ENCODE measurements at places on chromosomes 3 and 15. TPM values are rescaled to one million over a fixed set of nuclear protein-coding genes. Genes with fewer than 3 reads are reported as not detected.
A peak's percentile ranks its signal among the peaks of the same experiment; 100 is the strongest.

Gene GOLGA6B
- total RNA-seq, result not detected

Gene DNAH1
- total RNA-seq, result 6.5 TPM

Gene WDR72
- not detected for total RNA-seq

DNA sequence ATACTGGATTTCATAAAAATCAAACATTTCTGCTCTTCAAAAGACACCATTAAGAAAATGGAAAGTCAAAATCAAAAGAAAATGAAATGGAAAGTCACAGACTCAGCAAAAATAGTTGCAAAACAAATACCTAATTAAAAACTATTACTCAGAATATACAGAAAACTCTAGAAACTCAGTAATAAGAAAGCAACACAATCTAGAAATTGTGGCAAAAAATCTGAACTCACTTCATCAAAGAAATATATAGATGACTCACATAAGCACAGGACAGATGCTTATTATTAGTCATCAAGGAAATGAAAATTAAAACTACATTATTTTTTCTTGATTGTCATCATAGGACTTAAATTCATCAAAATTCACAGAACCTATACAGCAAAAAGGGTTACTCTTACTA lies 430.0 kb downstream of the SHQ1 start:
- no peak for ATAC-seq

Gene ZNF774
- 1.2 TPM for total RNA-seq

Gene LYSMD4
- total RNA-seq, result 7.6 TPM

DNA sequence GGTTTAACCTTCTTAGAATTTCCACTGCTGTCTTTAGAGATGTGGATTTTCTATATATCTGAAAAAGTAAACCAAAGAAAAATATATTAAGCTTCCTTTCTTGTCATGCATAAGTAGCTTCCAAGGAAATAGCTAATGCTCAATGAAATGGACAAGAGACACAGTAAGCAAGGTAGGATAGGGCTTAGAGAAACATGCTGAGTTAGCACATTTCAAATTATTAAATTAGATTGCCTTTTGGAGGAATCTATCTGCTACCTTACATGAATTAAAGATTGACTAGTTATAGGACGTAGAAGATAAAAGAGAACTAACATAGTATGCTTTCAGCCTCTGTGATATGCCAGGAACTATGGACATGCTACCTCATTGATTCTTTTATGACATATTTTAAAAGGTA lies 824.6 kb downstream of the TUSC7 start:
- no peak for ATAC-seq

DNA sequence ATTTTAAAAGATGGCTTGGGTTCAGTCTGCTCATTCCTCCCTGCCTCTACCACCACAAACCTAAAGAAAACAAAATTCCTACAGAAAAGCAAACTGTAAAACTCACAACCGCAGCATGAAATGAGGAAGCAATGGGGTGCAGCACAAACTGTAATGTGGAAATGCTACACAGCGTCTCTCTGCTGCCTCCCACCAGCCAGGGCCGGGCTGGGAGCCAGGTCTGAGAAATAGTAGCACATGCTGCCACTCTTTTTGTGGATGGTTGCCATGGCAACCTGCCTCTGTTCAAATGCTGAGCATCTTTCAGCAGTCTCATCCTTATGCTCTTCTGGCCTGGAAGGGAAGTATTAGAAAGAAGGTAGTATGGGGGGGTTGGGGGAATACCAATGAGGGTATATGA lies 55.4 kb downstream of the EOMES start:
- peak; percentile 58 for ATAC-seq

Gene ALPK3
- total RNA-seq, result 23.1 TPM

Gene ADAMTS7
- 9.7 TPM for total RNA-seq

Gene ZKSCAN7
- total RNA-seq, result 3.5 TPM

GRCh38 chr3:30602946-30603345 lies 3.5 kb upstream of the TGFBR2 start:
- no peak for ATAC-seq

GRCh38 chr3:150439657-150440056 lies 31.6 kb downstream of the TSC22D2 start:
- no peak for ATAC-seq

Gene PLA1A
- 0.50 TPM for total RNA-seq

DNA sequence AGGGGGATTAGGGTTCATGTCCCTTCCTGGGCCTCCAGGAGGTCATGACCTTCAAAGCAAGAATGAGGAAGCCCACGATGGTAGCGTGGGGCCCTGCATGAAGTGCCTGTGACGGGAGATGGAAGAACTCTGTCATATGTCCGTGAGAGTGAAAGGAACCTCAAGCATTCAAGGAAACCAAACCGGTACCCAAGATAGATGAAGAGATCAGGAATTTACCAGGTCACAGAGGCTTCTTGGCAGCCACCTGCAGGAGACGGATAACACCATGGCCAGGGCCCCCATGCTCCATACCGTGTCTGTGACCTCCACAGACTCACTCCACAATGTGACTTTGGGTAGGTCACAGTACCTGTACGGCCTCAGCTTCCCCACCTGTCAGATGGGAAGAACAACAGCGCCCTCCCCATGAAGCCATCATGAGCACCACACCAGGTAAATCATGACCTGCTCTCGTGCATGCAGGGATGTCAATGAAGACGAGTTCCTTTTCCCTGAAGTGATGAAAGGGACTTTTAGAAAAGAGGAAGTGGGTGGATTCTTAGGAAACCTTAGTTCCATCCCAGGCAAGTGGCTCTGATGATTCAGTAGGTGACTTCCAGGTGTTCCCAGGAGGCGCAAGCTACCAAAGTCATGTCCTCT lies 23.3 kb upstream of the CYP11A1 start:
- no peak for ATAC-seq

Gene NANOGP8
- total RNA-seq, result 4.0 TPM

DNA sequence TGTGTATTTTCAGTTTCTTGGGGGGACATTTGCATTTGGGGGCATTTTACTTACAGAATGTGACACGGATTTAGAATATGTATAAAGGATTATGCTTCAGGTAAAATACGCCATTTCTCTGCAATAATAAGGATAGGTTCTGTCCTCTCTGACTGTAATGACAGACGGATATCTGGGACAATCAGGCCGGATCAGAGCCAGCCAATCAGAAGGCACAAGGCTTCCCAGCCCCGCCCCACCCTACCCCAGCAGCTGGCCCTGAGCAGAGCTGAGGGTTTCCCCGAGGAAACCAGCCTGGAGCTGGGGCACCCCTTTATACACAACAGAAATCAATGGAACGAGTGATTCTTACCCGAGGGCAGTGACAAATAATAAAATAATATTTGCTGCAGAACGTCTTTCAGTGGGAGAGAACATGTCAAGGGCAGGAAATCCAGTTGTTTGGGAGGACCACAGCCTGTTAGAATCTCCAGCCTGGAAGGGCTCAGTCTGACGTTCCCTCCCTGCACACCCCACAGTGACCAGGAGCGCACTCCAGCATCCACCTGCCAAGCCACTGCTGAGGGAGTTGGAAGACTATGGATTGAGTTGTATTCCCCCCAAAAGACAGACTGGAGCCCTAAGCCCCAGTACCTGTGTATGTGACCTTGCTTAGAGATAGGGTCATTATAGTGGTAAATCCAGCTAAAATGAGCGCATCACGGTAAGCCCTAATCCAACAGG lies 30.3 kb upstream of the SEC13 start:
- no peak for ATAC-seq

Gene VIPR1
- total RNA-seq, result 7.0 TPM

Gene CCDC50
- total RNA-seq, result 242 TPM

DNA sequence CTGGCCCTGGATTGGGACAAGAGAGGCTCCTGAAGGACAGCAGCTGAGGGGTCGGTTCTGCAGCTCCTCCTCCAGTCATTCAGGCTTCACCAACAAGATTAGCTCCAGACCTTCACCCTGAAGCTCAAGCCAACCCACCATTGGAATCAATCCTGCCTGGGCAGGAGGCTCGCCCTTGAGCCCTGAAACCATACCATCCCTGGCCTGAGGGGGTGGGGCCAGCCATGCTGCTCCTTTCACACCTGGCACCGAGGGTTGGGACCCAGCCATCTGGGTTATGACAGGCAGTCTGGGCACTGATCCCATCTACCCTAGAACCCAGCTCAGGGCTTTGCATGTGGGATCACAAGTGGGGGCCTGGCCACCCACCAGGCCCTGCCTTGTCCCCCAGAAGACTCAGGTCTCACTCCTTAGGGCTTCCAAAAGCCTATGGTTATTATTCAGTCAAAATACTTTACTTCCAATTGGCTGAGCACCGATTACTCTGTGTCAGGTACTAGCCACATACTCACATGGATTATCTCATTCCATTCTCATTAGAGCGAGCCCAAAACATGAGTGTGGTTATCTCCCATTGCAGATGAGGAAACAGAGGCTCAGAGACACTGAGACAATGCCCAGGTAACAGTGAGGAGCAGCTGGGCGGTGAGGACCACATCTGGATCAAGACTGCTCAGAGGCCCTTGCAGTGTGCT lies 3.1 kb downstream of the ABHD14B start:
- ATAC-seq, result no peak

Measured in gastroesophageal sphincter (tissue), 4 donors.